ENCODE measurements at places on chromosomes 2 and 18.
A peak's percentile ranks its signal among the peaks of the same experiment; 100 is the strongest.

GRCh38 chr18:49880661-49881060 is 67.3 kb upstream of the ACAA2 start:
- DNase-seq, result no peak

DNA sequence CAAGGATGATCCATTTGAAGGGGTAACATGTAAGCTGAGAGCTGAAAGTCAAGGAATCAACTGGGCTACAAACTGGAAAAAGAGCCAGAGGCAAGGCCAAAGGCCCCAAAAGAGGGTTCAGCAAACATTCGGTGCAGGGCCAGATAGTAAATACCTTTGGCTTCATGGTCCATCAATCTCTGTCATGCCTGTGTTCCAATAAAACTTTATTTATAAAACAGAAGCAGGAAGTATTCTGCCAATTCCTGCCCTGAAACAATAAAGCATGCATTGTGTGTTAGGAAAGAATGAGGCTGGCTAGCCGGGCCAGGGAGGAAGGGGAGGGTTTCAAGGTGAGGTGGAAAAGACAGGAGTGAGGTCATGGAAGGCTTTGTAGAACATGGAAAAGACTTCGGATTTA is 107.1 kb downstream of the LBH start:
- DNase-seq, result no peak

DNA sequence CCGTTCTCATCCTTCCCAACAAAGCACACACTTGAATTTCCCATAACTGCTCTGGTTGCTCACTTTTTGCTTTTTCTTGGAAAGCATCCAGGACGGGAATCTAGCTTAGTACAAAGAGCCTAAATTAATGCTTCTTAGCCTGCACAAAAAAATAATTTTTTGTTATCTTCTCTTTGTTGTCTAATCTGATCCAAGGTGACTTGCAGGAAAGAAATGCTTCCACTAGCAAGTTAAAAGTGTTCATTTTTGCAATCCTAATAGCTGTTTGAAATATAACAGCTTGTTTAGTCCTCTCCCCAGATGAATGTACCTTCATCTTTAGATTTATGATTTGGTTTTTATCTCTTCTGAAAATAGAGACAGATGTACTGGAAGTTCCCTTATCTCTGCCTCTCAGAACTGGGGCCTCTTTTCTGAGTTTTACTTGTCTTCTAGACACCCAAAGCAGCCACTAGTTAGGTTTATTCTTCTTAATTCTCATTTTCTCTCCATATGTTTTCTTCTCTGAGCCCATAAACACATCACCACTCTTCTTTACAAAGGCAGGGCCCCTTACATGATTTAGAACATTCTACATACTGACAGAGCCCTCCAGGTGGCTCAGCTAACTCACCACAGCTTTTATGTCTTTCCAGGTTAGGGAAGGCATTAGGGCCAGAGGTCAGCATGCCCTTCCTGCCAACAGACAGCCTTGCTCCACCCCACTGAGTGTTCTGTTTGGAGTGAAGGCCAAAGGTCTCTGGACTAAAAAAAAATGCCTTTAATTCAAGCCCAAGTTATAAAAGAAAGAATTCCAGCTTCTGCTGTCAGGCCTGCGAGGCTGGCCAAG is 74.7 kb upstream of the MAP4K3 start:
- DNase-seq, result no peak

- no peak for DNase-seq
These were observed 378.5 kb upstream of the ID2 start for GRCh38 chr2:8303322-8303832.

DNA sequence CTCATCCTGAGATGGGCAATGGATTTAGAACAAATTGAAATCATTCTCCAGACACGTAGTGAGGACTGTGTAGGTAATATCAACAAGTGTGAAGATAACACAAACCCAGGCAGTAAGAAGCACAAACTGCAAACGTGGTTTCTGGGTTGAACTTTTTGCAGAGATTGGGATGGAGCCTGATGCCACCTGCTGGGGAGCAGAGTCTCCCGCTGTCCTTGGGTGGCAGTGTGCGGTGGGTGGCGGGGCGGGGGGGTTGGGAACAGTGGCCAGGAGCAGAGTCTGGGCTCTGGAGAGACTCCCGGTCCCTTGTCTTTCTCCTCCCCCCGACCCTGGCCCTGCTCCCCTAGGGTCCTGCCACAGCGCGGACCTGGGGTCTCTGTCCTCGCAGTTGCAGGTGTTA is 19.5 kb downstream of the TRAF3IP1 start:
- DNase-seq, result no peak

DNA sequence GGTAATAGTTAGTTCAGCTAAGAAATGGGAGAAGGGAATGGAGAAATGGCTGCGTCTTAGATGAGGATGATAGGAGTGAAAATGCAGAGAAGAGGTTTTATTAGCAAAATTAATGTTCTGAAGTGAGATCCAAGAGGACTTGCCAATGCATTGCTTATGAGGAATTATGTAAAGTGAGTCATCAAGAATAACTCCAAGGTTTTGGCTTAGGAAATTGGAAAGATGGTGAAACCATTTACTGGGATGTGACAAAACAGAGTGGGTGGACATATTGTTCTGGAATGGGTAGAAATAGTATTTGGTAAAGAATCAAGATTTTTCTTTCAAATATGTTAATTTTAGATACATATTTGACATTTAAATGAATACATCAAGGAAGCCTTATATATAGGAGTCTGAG is 306.6 kb upstream of the CYRIA start:
- no peak for DNase-seq

- no peak for DNase-seq
These were observed 707 bp upstream of the SERPINB7 start for GRCh38 chr18:63774511-63774910.

DNA sequence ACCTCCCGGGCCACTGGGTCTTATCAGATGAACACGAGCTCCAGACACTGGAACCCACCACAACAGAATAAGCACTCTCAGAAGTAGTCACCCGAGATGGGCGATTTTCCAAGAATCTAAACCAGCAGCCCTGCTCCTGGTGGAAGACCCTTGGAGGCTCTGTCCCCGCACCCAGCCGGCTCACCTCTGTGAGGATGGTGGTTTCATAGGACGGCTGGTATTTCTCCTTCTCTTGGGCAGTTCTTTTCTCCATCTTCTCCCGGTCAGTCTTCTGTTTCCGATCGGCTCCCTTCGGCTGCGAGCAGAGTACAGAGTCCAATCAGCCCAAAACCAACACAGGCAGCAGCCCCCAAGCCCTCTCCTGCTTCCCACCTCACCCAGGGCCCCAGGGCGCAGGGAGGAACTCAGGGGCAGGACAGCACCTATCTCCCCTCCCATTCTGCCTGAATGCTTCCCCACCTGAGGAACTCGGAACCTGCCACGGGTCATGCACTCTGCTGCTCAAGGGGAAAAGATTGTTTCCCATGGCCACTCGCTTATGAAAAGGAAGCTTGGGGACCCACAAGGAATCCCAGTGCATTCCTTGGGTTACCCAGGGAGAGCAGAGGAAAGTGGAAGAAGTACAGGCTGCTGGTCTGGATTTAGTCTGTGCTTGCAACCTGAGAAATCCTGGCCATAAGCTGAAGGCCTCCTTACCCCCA is 42.7 kb downstream of the TFCP2L1 start:
- DNase-seq, result no peak

- no peak for DNase-seq
These were observed 45.4 kb upstream of the PTMA start for GRCh38 chr2:231662811-231663457.

DNA sequence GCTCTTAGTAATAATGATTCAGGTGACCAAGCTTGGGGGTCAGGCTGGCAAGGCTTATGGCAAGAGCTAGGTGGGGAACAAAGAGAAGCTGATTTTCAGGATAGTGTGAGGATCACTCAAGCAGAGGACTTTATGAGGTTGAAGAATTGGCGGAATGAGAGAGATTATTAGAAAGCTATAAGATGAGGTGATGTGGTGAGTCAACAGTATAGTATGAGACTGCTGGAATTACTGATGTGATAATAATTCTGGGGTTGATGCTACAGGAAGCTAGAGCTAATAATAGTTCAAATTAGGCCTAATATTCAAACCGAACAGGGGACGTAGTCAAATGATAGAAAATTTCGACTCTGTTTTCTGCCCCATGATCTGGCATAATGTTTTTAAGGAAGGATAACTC is 2115.3 kb upstream of the PIK3C3 start:
- no peak for DNase-seq

DNA sequence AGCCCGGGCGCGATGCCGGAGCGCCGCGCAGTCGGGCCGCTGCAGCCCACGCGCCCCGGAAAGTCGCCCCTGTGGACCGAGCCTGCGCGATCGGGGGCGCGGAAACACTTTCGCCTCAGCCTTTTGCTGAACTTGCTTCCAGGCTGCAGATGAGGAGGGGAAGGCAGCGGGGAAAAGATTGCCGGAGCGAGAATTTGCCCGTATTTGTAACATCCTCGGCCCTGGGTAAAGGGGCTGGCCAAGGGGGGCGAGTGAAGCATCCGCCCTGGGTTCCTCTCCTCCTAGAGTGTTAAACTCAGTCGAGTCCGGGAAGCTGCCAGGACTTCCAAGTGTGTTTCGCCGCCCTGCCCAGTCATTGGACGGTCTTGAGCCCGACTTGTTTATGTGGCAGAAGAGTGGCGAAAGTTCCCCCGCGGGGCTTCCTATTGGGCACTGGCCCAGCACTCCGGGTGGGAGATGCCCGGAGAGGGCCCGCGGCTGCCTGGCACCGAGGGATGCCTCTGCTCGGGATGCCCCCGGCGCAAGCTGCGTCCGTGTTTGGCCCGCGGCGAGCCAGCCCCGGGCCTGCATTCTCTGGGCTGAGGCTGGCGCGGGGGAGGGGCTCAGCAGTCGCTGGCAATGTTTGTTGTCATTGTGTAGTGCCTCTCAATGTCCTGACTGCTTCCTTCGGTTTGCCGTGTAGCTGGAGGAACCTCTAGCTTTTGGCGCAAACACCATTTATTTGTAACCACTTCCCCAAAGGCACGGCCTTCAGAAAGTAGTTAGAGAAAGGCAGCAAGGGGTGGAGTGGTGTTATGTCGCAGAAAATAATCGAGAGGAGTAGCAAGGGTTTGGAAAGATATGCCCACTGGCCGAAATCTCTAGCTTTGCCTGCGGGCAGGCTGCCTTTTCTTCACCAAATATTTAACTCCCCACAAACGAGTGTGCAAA is 1.1 kb downstream of the CYBRD1 start:
- peak; percentile 27 for DNase-seq

GRCh38 chr18:42574871-42575270 is 540.6 kb downstream of the RIT2 start:
- DNase-seq, result no peak

DNA sequence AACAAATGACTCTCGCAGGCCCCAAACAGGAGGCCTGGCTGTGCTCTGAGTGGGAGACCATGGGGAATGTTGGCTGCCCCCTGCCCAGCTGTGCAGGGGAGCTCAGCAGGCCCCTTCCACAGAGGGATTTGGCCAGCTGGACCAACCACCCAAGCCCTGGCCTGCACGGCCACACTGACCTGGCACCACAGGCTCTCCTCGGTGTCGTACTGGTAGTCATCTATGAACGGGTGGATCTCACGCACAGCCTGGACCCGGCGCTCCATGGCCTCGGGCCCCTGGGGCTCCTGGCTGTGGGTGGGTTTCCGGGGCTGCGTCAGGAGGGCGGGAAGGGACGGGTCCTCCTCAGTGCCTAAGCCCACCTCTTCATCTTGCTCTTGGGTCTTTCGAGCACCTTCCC is 74.5 kb downstream of the POLR1A start:
- DNase-seq, result no peak

- no peak for DNase-seq
These were observed 306.5 kb upstream of the NRP2 start for GRCh38 chr2:205375461-205376448.

DNA sequence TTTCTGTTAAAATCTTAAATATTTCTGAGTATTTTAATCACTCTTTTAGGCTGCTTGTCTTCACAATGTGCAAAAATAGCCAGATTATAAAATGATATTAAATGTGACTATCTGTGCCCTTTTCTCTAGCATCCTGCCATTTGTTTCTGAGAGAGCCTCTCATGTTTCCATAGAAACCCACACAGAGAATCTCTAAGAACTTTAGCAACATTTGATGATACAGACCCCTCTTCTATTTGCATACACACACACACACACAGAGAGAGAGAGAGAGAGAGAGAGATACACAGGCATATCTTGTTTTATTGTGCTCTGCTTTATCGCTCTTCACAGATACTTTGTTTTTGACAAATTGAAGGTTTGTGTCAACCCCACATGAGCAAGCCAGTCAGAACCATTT is 134.5 kb upstream of the DDX18 start:
- no peak for DNase-seq

DNA sequence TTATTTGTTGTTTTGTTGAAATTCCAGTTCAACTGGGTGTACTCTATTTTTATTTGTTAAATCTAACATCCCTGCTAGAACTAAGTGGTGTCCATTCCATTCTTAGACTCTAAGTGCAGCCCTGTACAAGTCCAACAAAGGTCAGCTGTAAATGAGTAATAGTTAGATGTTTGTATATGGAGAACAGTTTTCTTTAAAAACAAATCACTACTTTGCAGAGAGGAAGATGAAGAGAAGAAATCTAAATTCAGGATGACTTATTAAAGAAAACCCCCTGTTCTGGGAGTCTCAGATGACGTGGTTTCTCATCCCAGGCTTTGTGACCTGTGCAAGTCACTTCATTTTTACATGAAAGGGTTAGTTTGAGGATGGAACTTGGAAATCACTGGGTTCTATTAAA is 57.9 kb downstream of the GALNT14 start:
- DNase-seq, result no peak

GRCh38 chr2:109545828-109546713 is 67.7 kb downstream of the SEPTIN10 start:
- DNase-seq, result peak; percentile 48

- no peak for DNase-seq
These were observed 63.3 kb upstream of the ZNF804A start for GRCh38 chr2:184534986-184535385.
